ENCODE measurements at places on chromosomes 4 and X.

DNA sequence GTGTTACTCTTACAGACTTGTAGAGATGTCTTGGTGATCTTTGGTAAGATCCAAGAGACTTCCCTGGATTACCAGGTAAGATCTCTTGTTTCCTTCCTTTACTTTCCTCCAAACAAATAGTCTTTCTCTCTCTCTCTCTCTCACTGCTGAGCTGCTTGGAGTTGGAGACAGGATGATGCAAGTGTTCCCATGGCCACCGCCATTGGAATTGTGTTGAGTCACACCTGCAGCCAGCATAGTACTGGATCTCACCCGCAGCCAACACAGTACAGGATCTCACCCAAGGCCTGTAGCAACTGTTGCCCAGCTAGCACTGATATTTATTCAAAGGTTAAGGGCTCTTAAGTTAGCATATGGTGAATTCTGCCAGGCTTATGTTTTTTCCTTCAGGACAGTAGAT lies 1080.9 kb downstream of the FAT4 start:
- H3K27me3 ChIP-seq: no peaks in the 10 kb centered on the region
- no peak overlapping the region for H3K4me3 ChIP-seq
- DNase-seq: no peak
- no peaks in the 10 kb centered on the region for H3K4me1 ChIP-seq
- H3K27ac ChIP-seq: no peak overlapping the region

DNA sequence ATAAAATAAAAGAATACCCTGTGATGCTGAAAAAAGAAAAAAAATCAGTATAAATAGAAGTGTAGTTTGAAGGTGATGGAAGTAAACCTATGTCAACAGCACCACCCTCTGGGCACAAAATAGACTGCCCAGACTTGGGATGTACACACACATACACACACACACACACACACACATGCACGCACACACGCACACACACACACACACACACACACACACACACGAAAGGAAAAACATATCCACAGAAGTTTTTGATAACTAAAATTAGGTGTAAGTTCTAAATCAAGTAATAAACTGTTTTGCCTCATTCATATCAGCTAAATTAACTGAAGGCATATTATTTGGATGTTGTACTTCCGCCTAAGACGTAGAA lies 40.5 kb downstream of the ANXA5 start:
- no peak overlapping the region for H3K27ac ChIP-seq
- H3K27me3 ChIP-seq: no peaks in the 10 kb centered on the region
- no peak overlapping the region for H3K4me3 ChIP-seq
- H3K4me1 ChIP-seq: no peaks in the 10 kb centered on the region
- no peaks in the 10 kb centered on the region for H3K36me3 ChIP-seq

- H3K27me3 ChIP-seq: no peaks in the 10 kb centered on the region
- no peaks in the 10 kb centered on the region for H3K36me3 ChIP-seq
- H3K4me1 ChIP-seq: no peaks in the 10 kb centered on the region
- H3K27ac ChIP-seq: no peak overlapping the region
- no peak for DNase-seq
Measured at GRCh38 chrX:30414144-30414543, 105.0 kb upstream of the NR0B1 start.

GRCh38 chrX:112627206-112627605 lies 52.5 kb downstream of the LHFPL1 start:
- DNase-seq: no peak
- no peaks in the 10 kb centered on the region for H3K4me1 ChIP-seq
- H3K36me3 ChIP-seq: no peaks in the 10 kb centered on the region
- H3K27me3 ChIP-seq: no peaks in the 10 kb centered on the region

DNA sequence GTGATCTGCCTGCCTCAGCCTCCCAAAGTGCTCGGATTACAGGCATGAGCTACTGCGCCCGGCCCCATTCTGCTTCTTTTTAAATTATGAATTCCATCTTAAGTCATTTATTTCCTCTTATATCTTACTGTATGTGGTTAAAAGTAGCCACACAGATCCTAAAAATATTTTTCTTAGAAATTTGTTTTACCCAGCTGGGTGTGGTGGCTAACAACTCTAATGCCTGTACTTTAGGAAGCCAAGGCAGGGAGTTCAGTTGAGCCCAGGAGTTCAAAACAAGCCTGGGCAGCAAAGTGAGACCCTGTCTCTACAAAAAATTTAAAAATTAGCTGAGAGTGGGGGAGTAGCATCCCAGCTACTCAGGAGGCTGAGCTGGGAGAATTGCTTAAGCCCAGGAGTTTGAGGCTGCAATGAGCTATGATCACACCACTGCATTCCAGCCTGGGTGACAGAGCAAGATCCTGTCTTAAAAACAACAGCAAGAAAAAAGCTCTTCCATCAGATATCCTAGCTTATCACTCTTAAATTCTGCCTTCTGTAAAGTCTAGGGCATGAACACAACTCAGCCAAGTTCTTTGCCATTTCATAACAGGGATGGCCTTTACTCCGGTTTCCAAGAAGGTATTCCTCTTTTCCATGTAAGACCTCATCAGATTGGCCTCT lies 15.1 kb upstream of the AFF1 start:
- peaks cover 8% of the 10 kb centered on the region for H3K36me3 ChIP-seq
- no peaks in the 10 kb centered on the region for H3K4me1 ChIP-seq
- no peaks in the 10 kb centered on the region for H3K27me3 ChIP-seq
- H3K4me3 ChIP-seq: no peak overlapping the region
- DNase-seq: no peak
- no peak overlapping the region for H3K27ac ChIP-seq
